Heart left ventricle (tissue), 16 donors: ENCODE measurements at places on chromosomes 2 and 18. TPM values are rescaled to one million over a fixed set of nuclear protein-coding genes. Genes with fewer than 3 reads are reported as not detected.

Gene TOGARAM2
- 6.2 TPM for total RNA-seq

Gene GPR55
- 0.08 TPM for total RNA-seq

Gene DNAJC5G
- total RNA-seq = 1.3 TPM

Gene SETBP1
- 5.5 TPM for total RNA-seq

Gene SLC16A14
- 3.1 TPM for total RNA-seq

Gene RGPD8
- total RNA-seq = 7.0 TPM

Gene EVA1A
- 1.6 TPM for total RNA-seq

Gene AMER3
- total RNA-seq = not detected

Gene CTAGE1
- total RNA-seq = not detected

- peak; percentile 86 for DNase-seq
Observed at GRCh38 chr2:25673300-25674076, at the start of gene DTNB. Gene DTNB, minus strand, starts transcription at chr2:25673577. Its CDS starts 20,917 bp downstream, at chr2:25652660.

DNA sequence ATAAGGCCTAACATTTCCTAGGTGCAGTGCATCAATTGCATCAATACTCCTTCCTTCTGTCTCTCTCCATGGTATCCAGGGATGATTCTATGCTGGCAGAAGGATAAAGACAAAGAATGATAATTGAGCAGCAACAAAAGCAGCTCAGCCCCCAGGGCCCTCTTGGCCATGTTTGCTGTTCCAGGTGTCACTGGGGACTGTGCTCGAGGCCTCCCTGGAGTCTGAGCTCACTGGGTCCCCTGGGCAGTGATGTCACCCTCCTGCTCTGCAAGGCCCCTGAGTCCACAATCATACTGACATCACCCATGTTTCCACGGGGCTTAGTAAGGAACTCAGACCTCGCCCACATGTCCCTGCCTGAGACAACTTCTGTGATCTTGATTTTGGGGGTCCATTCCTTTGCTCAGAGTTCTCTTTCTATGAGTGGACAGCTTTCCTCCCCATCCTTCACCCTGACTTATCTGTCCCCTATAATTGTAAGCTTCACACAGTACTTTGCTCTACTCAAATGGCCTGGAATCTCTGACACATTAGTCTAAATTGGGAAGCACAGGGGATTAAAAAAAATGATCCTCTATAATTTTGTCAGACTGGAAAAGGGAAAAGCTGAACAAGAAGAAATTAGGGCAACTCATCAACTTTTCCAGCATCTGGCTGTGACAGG, 15.8 kb upstream of the EXOC6B start:
- no peak for DNase-seq

DNA sequence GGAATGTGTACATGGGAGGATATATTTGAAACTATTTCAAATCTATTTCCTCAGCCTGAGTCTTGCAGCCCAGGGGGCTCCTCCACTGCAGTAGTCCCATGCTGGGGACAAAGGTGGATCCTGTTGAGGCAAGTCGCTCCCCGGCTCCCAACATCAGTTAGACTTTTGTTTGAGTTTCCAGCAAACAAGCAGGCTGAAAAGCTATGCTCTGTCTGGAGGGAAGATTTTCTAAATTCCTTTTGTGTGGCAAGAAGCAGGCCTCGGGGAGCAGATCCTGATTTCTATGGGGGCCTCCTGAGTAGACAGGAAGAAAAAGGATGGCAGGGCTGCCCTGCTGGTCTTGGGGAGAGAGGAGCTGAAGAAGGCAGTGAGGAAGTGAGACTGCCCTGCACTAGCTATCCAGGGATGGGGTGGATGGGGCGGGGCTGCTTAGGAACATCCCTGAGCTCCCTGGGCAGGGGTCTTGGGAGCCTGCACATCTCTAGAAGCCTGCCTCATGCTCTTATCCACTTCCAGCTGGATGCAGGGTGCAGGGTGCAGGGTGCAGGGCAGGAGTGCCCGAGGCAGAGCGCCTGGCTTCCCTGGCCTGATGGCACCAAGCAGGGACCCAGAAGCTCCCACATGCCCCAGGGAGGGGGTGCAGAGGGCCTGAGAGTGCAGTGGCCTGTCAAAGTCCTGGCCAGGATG, 6.0 kb upstream of the CIB4 start:
- no peak for DNase-seq

DNA sequence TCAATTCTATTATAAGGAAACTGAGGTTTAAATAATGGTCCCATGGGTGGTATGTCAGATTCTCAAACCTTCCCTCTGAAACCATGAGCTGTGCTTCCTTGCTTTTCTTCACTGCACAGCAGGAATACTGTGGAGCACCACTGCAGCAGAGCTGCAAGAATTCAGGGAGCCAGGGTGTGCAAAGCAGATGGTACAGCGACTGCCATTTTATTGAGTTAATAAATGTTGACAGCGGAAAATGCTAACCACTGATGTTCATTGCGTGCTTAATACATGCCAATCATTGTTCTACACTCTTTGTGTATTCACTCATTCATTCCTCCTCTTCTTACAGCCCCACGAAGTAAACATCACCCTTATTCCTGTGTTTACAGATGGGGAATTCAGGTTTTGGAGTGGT, 152.2 kb upstream of the THSD7B start:
- DNase-seq = no peak

- no peak for DNase-seq
Observed at GRCh38 chr2:163351143-163351542, 384.7 kb downstream of the FIGN start.

- no peak for DNase-seq
Observed at GRCh38 chr2:178482437-178482836, 2.2 kb downstream of the PLEKHA3 start.

- no peak for DNase-seq
Observed at GRCh38 chr2:45291296-45291701, 282.0 kb upstream of the SIX2 start.

GRCh38 chr2:131394147-131394931, 30.4 kb upstream of the RAB6D start:
- no peak for DNase-seq

- DNase-seq = no peak
Observed at GRCh38 chr2:222897898-222898297, 37.1 kb downstream of the ACSL3 start.

GRCh38 chr2:29872870-29873269, 48.5 kb downstream of the ALK start:
- DNase-seq = no peak

GRCh38 chr2:144519934-144520731, at the start of gene ZEB2:
Gene ZEB2, minus strand, starts transcription at chr2:144520119. Its CDS starts 2,769 bp downstream, at chr2:144517350.
- peak; percentile 67 for DNase-seq

DNA sequence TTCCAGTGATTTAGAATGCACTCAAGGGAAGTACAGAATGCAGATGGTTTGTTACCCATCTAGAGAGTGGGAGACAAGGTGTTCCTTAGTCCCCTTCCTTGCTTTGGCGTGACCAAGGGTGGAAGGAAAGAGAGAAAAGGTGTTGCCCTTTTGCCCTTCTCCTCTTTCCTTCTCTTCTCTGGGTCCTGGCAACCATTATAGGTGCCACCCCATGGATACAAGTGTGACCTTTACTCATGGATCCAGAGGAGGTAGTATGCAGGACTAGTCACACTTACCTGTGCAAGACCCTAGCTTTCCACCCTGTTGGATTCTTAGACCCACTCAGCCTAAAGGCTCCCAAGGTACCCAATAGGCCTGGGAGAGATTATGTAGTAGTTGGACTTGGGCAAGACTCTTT, 11.6 kb upstream of the RBFA start:
- DNase-seq = no peak

DNA sequence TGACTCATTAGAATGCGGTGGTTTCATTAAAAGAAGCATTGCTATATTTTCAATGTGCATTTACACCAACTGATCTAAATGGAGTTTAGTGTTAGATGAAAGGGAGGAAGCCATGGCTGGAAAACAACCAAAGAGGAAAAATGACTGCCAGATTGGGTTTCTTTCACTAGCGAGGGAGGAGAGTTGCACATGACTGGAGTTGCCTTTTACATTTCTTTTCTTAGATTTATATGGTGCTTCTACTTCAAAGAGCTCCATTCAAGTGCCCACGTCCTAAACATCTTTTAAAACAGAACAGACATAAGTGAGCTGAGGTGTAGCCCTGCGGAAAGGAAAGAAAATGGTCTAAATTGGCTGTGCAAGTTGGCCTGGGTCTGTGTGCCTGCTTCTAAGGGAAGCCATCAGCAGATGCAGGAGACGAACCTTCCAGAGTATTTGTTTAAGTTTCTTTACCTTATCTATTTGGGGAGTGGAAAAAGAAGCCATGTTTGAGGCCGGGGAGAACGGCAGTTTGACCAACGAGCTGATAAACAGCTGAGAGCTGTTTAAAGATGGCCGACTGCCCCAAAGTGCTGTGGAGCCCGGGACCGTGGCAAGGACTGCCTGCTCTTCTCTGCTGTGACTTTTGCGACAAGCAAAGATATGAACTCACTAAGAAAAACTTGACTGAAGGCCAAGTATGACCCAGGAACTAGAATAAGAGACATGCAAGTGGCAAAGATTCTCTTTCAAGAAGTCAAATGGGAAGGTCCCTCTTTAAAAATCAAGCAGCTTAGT, 327.0 kb downstream of the ZNF516 start:
- no peak for DNase-seq

GRCh38 chr18:25710981-25711380, 359.0 kb upstream of the ZNF521 start:
- DNase-seq = no peak

DNA sequence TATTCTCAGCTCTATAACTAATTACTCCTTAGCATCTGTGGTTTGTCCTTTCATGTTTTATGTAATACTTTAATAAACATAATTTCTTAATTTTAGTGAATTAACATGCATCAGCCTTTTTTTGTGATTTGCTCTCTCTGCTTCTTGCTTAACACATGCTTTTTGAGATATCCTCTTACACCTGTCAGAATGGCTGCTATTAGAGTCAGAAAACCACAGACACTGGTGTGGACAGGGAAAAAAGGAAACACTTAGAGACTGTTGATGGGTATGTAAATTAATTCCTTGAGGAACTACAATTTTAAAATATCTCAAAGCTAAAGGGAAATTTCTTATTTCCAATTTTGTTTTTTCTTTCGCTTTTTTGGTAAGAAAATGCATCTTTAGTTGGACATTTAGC, 549.0 kb downstream of the ZNF804A start:
- DNase-seq = no peak

DNA sequence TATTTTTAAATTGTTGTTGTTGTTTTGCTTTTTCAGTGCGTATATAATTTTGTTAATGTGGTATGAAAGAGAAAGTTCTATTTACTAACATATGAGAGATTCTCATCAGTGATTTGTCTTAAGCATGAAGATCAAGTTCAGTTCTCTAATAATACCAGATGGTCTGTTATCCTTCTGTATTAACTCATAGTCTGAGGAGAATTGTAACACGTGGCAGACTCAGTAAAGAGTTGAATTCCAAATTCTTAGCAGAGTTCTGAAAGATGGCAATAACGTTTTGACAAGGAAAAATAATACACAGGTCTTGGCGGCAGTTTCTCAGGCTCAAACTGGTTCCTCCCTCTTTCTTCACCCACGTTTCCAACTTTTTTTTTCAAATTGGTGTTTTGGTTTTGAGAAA, 17.2 kb upstream of the COL3A1 start:
- DNase-seq = no peak

DNA sequence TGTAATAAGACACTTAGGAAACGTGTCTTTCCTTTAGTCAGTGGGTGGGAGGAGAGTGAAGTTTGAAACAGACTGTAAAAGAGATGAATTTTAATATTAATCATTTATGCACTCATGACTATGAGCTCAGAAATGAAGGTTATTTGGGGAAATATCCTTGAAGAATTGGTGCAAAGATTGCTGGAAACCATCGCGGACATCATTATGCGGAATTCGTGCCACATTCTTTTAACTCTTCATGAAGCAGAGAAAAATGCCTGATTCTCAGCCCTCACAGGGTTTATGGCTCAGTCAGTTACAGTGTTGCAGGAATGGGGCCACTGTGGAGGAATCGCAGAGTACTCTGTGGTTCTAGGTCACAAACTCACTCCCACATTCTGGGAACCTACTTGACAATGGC, 109.7 kb downstream of the RGPD3 start:
- no peak for DNase-seq

- DNase-seq = no peak
Observed at GRCh38 chr2:112625474-112626114, 20.1 kb upstream of the SLC20A1 start.

- no peak for DNase-seq
Observed at GRCh38 chr2:64922482-64923384, 66.5 kb upstream of the SLC1A4 start.

DNA sequence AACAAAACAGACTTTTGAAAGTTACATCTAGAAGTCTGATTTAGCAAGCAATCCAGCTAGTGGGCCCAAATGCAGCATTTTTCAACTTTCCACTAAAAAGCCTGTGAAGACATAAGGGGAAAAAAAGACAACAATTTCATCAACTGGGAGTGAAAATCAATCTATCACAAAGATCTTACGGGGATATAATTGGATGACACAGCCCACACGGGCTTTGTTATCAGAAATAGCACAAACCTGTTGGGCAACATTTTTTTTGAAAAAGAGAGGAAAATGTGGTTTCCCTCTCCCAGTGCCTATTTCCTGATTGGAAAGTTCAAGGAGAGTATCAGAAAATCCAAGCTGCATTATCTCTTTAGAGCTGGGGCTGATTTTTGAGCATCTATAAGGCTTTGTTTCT, 132.7 kb downstream of the EVA1A start:
- no peak for DNase-seq

DNA sequence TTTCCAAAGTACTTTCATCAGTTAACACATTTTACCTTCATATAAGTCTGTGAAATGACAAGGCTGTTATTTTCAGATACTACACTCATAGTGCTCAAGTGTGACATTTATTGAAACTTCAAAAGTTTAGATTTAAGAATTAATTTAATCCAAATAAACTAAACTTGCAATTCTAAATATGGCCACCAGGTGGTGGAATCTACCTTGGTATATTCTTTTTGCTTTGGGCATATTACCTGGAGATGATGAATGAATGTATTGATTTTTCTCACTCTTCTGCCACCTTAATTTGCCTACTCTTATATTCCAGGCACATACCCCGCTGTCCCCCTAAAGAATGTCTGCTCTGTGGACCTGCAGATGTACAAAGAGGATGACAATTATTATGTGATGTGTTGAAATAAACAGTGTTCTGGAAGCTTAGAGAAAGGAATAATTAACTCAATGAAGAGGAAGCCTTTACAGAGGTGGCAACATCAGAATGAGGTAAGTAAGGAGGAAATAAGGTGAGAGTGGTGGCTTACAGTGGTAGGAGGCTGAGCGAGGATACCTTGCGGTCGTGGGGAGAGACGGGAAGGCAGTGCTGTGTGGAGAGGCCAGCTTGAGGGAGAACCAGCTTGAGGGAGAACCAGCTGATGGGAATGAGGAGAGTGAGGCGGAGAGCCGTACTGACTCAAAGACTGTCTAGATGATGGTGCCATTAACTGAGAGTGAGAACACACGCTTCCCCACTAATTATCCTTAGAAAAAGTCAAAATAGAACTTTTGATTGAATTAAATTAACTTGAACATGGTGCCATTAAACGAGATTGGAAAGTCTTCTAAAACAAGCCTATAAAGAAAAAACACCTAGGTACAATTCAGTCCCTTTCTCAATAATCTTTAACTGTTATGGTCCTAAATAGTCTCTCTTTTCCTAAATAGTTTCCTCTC, 179.5 kb downstream of the CELF4 start:
- DNase-seq = no peak

DNA sequence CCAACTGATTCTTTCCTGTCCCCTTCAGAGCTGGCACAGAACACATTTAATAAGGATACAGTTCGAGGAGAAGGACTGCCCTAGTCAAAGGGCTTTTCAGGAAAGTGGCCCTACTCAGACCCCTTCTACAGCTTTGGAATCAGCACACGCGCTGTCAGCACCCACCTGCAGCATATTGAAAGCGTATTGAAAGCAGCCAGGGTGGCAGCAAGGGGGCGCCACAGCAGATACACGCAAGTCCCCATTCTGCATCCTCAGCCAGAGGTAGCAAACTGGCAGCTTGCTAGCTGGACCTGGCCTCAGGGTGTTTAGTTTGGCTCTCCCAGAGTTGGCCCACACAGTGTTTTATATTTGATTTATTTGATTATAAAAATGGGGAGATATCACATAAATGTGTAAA, 101.0 kb upstream of the NT5C1B start:
- DNase-seq = no peak
